Stimulated activated CD8-positive, alpha-beta memory T cell treated with anti-CD3 and anti-CD28 coated beads, Interleukin-15, amount 100 ng/mL, for 24 hours (primary cell): ENCODE measurements at places on chromosomes 4 and X.

- no peak for DNase-seq
Observed at GRCh38 chr4:82780752-82781231, 17.8 kb downstream of the SCD5 start.

DNA sequence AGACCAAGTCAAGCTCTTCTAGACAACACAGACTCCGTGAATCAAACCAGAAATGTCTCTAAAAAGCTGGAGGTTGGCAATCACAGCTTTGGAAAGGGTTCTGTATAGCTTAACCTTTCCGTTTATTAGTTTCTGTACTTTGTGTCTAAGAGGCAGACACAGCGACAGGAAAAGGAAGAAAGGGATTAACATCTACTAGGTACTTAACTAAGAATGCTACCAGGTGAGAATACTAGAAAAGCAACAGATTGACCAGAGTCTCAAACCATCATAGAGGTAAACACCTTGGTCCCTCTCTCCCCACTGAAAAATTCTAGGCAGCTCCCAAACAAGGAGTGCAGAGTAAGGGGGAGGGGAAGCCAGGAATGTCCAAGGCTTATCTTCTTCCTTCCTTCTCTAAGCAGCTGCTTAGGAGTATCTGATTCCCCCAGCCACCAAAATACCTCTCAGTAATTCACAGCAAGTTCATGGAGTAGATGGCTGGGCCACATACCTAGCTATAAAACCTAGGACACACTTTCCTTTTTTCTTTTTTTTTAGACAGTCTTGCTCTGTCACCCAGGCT is 80.8 kb downstream of the APBB2 start:
- no peak for DNase-seq

DNA sequence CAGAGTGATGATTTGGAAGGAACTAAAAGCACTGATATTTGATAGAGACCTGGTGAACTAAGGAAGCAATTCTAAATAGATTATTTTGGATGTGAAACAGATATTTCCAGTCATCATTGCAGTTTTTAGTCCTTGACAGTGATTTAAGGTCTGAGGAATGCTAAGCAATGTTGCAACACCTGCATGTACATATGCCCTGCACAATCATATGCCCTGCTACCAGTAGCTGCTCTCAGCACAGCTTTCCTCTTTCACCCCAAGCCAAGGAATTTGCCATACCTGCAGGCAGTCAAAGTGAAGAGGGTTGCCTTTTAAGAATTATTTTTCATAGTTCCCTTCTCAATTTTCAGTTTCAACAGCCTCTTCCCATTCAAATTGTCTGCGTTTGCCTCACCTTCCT is 8.7 kb upstream of the FAM47A start:
- DNase-seq, result no peak

- DNase-seq, result no peak
Observed at GRCh38 chr4:8709729-8710360, 117.3 kb downstream of the CPZ start.

DNA sequence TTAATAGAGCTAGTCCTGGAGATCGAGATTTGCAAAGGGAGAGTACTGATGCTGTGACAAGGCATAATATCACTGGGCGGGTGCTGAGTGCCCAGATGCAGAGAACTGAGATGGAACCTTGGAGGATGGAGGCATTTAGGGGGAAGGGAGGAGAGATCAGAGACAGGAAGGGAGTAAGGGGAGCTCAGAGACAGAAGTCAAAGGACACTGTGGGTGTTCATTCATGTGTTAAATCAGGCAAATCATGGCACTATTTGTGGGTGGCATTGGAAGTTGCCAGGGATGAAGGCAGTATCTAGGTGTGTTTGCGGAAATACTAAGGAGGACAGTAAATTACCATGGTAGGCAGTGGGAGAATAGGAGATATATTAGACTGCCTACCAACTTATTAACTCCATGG is 135.0 kb downstream of the RBM46 start:
- no peak for DNase-seq

GRCh38 chr4:81586706-81587105 is 115.0 kb upstream of the RASGEF1B start:
- DNase-seq, result no peak

DNA sequence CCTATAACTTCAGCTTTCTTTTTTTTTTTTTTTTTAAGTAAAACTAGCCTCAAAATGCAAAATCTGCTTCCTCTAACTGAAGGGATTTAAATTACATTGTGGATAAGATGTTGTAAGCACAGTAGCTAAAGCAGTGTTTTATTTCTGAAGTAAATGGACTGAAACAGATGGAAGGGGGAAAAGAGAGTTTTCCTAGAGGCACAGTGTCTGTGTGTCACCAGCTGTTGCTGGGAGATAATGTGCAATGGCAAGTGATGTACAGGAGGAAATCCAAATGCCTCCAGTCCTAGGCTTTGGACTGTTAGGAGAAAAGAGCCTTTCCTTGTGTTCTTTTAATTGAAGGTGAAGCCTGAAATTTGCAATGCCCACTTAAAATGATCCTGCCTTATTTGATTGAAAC is 672.1 kb downstream of the GRXCR1 start:
- no peak for DNase-seq
